ENCODE measurements at places on chromosomes 2 and 18.
A peak's percentile ranks its signal among the peaks of the same experiment; 100 is the strongest.

- DNase-seq = peak; percentile 36
These were observed 150.0 kb upstream of the ALKAL2 start for GRCh38 chr2:437756-438393.

DNA sequence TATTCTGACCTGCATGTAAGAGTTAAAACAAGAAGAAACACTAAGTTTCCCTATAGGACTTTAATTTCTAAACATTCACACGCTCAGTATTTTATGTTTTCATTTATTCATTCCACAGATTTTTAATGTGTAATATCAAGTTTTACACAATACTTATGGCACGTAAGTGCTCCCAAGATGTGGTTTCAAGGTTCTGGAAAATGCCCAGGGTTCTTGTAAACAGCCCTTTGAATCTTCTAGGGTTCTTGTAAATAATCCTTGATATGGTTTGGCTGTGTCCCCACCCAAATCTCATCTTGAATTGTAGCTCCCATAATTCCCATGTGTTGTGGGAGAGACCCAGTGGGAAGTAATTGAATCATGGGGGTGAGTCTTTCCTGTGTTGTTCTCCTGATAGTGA is 383.0 kb downstream of the TXNL1 start:
- DNase-seq = no peak

- DNase-seq = no peak
These were observed 8.1 kb upstream of the NFATC1 start for GRCh38 chr18:79387615-79388014.

DNA sequence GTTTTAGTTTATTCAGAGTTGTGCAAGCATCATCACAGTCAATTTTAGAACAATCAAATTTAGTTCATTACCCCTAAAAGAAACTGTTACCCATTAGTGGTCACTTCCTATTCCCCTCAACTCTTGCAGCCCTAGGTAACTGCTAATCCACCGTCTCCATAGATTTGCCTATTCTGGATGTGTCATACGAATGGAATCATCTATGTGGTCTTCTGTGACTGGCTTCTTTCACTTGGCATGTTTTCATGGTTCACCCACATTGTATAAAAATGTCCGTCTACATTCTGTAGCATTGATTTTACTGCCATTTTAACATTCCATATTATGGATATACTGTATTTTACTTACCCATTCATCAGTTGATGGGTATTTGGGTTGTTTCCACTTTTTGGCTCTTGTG is 5.3 kb upstream of the CEP68 start:
- DNase-seq = no peak

- no peak for DNase-seq
These were observed 166.6 kb downstream of the ACTR3 start for GRCh38 chr2:114056294-114057143.

DNA sequence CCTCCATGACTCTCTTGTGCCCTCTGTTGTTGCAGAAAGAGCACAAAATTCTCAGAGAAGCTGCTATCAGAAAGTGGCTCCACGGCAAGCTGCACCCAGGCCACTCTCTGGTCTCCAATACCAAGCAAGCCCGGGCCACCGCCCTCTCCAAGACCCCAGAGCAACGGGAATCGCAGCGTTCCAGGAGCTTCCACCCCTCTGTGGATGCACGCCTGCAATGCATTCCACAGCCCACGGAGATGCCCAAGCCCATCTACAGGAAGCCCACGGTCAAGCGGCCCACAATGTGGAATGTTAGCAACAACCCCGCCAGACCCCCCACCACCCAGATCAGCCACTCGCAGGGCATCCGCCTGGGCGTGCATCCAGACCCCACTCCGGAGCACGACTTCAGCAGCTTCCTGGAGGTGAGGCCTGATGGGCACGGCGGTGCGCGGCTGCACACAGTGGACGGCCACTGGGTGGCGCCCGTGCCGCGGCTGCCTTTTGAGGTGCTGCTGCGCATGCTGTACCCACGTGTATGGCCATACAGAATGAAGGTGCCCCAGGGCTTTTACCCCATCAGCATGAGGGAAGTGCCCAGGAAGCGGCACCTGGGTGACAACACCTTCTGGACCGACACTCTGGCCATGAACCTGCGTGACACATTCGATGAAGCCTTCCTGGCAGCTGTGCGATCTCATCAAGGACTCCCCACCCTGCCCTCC is 6.3 kb downstream of the ANKRD53 start:
- DNase-seq = peak; percentile 33

- DNase-seq = no peak
These were observed 105.2 kb downstream of the CCDC85A start for GRCh38 chr2:56288838-56289580.

DNA sequence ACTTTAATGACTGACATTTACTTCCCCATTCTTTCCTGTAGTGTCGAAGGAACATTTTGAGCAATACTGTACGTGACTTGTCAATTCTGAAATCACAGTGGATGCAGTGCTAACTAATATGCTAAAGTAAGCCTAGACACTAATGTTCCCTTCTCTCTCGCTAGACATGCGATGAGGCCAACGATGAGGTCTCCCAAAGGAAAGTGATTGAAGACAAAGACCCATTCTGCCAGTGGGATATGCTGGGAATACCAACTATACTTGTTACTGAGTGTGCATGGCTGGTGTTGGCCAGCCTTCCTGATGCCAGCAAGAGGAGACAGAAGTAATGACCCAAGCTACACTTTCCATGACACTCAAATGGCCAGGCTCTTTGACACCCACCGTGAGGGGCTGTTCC is 2.5 kb upstream of the SERPINE2 start:
- DNase-seq = no peak

DNA sequence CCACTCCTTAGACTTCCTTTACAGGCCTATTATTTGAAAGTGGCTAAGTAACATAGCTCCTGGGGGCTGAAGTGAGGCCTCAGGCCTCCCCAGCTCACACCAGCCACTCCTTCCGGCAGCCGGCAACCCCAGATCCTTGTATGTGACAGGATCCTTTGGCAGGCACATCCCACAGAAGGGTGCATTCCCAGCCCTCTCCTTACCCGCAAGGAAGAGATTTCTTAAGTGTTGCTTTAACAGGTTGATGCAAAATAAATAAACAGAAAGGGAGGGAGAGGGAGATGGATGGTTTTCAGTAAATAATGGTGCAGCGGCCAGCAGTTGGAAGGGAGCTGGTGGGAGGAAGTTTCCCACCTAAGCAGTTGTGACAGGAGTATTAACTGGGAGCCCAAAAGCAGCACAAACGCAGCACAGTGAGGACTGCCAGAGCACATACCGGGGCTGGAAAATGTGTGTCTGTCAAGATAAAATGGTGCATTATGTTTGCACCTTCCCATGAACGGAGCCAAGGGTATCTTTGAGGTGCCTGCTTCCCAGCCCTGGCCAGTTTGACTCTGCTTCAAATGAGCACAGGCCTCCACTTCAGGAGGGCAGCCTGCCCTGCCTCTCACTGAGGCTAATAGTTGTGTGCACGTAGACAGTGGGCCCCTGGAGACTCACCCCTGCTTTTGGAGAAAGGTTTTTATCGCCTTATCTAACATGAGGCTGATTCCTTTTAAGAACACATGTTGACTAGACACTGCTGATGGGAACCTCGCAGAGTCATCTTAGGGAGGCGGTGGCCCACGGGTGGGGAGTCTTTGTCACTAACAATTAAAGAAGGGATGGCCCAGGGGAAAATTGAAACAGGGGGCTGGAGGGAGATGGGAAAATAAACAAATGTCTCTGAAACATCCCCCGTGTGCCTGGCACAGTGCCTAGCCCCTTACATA is 32.8 kb downstream of the NRP2 start:
- DNase-seq = no peak

DNA sequence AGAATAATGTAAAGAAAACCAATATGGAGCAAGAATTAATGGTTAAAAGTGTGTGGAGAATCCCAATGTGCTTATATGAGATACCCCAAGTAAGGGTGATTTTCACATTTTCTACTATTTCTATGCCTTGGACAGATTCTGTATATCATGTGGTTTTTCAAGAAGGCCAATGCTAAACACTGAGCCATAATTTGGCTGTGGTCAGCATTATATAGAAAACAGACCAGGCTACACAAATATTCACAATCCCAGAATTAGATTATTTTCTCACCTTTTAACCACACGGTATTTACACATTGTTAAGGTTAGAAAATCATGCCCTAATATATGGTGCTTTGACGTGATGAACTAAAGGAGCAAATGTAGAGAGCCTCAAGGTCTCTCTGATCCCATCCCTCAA is 277.4 kb upstream of the LRATD1 start:
- no peak for DNase-seq

GRCh38 chr2:160917850-160918249 is 242.4 kb upstream of the TANK start:
- no peak for DNase-seq

DNA sequence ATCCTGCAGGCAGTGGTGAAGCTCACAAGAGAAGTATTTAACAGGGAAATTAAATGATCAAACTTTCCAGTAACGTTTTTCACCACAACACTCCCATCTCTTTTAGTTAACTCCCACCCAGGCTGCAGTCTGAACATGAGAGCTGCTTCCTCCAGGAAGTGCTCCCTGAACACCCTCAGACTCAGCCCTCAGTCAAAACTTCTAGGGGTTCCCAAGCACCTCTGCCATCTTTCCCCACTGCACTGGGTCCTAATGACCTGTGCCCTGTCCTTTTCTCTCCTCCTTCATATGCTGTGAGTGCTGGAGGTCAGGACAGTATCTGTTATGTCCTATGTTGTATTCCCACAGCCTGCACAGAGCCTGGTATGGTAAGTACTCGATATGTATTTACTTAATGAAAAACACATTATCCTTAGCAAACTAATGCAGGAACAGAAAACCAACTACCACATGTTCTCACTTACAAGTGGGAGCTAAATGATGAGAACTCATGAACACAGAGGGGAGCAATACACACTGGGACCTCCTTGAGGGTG is 49.2 kb upstream of the ASPRV1 start:
- DNase-seq = no peak

- DNase-seq = no peak
These were observed 6.4 kb upstream of the XDH start for GRCh38 chr2:31420936-31421335.

DNA sequence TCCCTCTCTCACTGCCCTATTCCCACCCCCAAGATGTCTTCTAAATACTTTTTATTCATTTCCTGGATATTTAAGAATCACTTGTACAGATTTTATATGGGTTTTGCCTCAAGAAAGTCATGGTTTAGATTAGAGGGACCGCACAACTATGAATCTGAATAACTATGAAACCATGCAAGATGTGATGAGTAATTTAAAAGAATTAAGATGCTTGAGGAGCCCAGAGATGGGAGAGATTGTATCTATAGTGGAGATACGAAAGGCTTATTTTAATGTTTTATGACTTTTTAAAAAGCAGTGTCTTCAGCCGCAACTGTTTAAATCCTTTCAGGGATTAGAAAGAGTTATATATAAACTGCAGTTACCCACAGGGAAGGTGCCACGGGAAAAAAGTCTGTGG is 324.1 kb downstream of the LPIN1 start:
- no peak for DNase-seq

All from activated CD8-positive, alpha-beta memory T cell treated with anti-CD3 and anti-CD28 coated beads for 1 hour (primary cell).